Peyer's patch (tissue), 4 donors: ENCODE measurements at places on chromosomes 6 and 20.

- DNase-seq: no peak
Measured at GRCh38 chr20:37630166-37630565, 63.7 kb upstream of the CTNNBL1 start.

- no peak for DNase-seq
Measured at GRCh38 chr6:105739764-105740163, 336.9 kb upstream of the PREP start.

- DNase-seq: peak; percentile 84
Measured at GRCh38 chr20:45833883-45834796, 541 bp downstream of the SNX21 start.

- DNase-seq: no peak
Measured at GRCh38 chr6:170257376-170257775, 33.5 kb downstream of the DLL1 start.

- DNase-seq: no peak
Measured at GRCh38 chr20:59777331-59777725, 156.1 kb downstream of the SYCP2 start.

DNA sequence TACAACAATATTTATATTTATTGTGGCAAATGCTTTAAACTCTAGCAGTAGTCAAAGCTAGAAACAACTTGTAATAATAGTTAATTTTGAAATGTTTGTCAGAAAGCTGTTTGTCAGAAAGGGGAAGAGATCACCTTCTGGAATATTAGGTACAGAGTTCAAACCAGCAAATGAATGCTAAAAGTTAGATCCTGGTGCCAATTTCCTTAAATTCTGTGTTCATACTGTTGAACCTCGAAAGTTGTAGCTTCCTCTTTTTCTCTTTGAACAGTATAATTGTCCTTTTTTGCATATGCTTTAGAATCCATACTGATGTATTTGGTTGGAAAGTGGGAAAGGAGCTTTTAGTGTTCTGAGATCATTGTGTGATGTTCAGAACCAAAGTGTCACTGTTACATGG, 22.4 kb downstream of the ITCH start:
- DNase-seq: no peak

DNA sequence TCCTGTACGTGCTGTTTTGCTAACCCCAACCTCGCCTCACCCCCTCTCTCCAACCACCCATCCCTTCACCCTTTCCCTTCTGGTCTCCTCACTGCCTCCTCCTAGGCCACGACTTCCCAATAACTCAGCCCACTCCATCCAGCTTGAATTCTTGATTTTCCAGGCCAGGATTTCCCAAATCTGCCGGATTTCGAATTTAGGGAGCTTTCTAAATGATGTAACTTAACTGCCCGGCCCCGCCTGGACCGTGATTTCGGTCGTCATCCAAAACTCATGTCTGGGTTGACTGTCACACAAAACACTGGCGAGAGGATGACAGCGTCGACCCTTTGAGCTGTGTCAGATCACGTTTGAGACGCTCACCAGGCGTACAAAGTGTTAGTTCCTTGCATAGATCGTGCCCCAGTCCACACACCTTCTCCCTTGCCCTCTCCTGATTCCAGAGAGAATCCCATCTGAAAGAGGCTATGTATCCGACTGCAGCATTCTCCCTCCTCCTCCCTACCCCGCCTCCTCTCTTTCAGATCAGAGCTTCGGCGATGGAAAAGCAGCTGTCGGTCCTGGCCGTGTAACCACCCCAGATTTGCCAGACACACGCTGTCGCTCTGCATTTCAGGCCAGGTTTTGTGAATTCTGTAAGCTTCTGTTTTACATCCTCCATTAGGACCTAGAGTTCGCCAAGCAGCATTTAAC, 168.2 kb downstream of the GPX5 start:
- no peak for DNase-seq

DNA sequence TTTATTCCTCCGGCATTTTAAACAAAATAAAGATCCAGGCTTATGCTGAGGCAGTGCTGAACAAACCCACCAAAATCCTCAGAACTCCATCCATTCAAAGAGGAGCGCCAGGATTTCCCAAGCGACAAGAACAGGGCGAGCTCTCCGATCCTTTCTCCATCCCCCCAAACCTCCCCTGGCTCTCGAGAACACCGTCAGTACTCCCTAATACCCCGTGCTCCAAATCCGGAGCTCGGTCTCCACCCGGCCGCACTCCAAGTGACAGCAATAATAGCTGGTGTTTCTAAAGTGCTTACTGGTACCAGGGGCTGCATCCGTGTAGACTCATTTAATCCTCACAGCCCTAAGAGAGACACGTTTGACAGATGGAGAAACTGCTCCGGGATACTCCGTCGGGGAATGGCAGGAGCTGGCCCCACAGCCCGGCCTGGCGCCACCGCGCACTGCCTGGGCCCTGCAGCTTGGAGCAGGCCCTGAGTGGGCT, 277.1 kb upstream of the QKI start:
- no peak for DNase-seq

GRCh38 chr20:37081717-37082289, 14.0 kb downstream of the RBL1 start:
- peak; percentile 38 for DNase-seq

DNA sequence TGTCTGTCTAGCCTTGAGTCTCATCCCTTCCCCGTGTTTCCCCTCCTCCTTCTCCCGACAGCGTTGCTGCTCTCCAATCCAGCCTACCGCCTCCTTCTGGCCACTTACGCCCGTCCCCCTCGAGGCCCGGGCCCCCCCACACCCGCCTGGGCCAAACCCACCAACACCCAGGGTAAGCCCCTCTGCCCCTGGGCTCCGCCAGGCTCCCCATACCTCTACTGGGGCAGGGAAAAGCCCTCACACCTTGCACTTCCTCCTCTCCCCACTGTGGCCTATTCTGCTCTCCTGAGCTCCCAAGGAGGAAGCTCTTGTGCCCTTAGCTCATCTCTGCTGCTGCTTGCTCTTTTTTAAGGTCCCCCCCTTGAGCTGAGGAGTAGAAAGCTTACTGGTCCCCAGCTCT, 11.0 kb downstream of the DDR1 start:
- no peak for DNase-seq

DNA sequence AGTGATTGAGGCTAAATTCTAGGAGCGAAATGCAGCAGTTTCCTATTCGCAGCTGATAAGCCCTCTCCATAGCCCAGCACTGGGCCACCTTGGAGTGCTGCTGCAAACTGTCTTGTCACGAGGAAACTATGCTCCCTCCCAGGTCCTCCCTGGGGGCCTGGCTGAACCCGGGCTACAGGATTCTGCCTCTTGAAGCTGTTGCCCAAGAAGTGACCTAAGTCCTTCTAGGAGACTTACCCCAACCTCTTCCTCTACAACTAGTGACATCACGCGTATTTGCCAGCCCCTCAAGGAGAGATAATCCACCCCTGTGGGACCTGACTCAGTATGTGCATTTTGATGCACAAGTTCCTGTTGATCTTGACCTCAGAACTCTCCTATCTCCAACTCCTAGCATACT, 26.5 kb upstream of the ZFAND3 start:
- DNase-seq: no peak

DNA sequence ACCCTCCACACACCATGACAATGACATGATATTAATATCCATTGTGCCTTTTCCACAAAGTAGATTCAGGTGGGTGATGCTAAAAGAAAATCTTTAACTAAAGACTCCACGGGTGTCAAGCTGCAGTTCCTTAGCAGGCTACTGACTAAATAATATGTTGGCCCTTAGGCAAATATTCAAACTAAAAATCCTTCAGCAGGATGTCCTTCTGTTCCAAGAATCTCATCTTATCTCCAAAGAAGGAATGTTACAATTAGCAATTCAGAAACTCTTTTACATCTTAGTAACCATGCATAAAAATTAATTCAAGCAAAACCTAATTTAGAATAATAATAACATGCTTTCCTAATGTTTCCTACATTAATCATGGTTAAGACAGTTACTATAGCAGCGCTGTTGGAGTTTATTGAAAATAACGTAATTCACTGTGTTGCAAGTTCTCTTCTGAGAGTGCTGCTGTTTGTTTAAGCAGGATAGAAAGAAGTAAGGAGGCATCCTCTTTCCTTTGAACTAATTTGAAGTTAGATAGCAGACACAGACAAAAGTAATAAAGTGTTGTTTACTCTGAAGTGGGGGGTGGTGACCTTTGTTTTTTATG, 414.8 kb upstream of the CDH4 start:
- no peak for DNase-seq

- DNase-seq: peak; percentile 54
Measured at GRCh38 chr6:118894425-118895260, 691 bp downstream of the ASF1A start.

DNA sequence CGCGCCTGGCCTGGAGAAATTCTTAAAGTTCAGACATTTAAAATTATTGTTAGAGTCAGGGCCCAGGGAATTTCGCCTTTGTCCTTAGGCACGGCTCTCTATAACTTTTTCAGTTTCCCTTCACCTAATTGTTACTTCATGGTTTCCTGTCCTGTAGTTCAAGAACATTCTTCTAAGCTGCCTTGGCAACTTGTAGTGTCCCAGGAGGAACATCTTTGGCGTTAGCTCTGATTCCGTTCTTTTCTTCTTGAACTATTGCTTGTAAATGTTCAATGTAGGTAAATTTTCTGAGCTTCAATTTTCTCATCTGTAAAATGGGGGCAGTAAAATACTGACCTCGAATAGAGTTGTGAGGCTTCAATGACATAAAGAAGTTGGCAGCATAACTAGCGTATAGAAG, 41.8 kb downstream of the TIAM2 start:
- no peak for DNase-seq

DNA sequence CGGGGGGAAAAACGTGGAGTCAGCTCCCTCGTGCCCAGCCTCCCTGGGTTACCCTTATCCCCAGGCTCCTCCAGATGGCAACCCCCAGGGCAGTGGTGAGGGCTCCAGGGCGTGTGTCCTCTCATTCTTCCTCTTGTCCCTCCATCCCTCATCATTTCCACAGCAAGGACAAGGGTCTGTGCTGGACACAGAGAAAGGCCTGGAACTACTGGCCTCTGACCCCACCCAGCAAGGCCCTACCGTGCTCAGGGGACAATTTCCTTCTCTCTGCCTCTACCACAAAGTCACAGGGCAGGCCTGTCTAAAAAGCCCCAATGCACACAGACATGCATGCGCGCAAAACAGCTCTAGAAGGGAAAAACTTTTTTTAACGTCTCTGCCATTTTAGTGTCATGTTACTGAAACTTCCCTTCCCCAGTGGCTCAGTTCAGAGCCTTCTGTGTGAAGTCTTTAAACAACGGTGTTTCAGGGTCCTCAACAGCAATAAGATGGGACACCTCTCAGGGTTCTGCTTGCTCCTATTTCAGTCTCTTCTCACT, 1.1 kb upstream of the SLC35B2 start:
- DNase-seq: no peak

DNA sequence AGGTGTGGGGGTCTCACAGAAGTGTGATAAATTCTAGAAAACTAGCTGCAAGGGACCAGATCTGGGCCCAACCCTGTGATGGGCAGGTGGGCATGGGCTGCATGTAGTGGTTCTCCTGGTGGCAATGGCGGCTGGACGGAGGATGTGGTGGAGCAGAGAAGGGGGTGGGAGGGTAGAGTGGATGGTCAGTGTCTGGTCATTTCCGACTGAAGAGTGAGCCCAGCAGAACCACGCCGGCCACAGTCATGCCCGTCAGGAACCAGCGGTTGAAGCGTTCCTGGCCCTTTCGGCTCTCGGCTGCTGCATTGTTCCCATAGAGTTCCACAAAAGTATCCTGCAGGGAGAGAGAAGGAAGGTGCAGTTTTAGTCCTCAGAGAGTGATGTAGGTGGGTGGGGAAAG, 28.0 kb downstream of the COX4I2 start:
- DNase-seq: no peak

- DNase-seq: no peak
Measured at GRCh38 chr6:140385679-140386078, 1011.2 kb upstream of the CITED2 start.

DNA sequence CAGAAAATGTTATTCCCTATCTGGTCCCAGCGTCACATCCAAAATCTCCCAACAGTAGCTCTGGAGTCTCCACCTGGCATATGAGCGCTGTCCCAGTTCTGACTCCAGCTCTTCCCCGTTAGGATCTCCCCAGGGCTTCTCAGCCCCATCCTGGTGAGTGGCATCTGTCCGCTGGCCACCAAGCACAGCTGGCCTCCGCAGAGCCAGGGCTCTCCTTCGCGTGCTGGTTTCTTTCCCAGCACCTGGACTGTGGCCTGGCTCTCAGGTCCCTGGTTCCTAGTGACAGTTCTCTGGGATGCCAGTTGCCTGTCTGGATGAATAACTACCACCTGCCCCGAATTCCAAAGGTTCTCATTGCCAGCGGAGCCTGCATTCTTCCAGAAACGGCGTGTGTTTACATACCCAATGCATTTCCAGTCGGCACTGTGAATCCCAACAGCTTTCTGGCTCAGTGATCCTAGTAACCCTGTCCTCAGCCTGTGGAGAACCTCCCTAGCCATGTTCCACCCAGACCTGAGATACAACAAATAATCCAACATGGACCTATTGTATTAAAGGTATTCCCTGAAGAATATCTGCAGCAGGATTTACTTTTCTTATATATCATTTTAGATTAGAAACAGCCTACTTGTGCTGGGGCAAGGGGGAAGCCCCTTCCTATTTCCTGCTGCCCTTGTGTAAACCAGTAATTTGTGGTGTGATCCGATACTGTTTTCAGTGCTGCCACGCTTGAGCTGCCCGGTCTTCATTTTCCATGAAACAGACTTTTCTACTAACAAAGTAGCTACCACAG, 69.9 kb upstream of the PDE10A start:
- DNase-seq: no peak

DNA sequence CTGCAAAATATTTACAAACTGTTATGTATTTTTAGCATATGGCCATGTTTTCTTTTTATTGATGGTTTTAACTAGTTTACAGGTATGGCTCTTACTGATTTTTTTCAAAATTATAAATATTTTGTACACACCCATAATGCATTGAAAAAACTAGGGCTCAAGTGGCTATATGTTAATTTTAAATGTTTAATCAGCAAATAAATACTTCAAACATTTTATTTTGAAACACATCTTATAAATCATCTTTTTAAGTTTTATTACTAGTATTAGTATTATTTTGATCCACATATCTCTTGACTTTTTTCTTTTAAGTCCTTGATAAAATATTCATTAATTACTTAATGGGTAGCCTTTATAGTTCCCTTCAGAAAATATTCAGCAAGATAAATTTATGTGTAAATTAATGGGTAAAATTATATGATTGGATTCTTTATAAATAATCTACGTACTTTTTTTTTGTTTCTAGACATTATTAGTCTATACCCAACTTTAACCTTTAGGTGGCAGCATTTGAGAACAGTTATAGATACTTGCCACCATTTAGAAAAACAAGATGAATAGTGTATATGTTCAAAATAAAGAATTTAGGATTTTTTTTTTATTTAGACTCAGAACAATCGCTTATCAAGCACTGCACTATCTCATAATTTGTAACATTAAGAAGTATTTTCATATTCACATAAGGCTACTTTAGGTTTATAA, 241.9 kb downstream of the ADGRB3 start:
- no peak for DNase-seq

GRCh38 chr20:43840382-43841070, 74.1 kb upstream of the TOX2 start:
- no peak for DNase-seq

DNA sequence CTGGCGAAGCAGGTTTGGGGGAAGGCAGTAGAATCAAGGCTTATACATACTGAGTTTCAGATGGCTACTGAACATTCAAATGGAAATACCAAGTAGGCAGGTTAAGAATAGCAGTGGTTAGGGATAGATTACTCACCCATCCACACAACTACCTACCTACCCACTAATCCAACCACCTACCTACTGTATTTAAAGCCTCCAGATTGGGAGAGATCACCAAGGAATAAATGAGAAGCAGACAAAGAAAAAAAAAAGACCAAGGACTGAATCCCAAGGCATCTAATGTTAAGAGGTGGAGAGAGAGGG, 68.3 kb upstream of the SMIM29 start:
- no peak for DNase-seq
